ENCODE measurements at places on chromosomes 1 and 21.

GRCh38 chr1:227335242-227336020 lies 17.1 kb upstream of the CDC42BPA start:
- DNase-seq: no peak

GRCh38 chr1:13605159-13605558 lies 21.5 kb downstream of the PDPN start:
- no peak for DNase-seq

DNA sequence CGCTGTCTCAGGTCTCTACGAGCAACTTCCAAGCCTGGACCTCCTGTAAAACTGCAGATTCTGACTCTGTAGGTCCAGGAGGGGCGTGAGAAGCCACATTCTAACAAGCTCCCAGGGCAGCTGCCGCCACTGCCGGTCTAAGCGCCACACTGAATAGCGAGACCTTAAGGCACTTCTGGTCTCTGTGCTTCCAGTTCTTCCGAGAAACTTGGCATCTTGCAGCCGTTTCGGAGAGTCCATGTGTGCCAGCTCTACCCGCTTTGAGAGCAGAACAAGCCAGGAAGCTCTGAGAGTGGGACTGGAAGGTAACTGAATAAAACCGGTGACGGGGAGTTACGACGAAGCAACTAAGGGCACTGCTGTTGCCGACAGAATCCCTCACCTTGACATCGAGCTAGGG lies 12.5 kb downstream of the AGT start:
- no peak for DNase-seq

DNA sequence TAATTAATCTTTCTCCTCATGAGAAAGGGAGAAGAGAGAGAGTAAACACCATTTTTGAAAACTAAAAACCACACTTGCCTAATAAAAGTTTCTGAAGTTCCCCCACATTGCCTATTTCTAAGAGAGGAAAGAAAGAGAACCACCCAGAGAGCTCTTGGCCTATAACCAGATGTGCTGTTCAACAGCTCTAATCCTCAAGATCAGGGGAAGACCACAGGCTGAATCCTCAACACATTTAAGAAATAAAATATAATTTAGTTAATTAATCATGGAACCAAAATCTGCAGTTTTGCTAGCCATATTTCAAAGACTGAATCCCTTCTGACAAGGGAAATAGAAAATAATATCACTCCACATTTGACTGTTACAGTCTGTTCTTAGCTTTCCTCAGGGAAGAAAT lies 11.9 kb downstream of the PRRX1 start:
- DNase-seq: no peak

GRCh38 chr21:22855581-22855980 lies 1857.4 kb downstream of the NCAM2 start:
- DNase-seq: no peak
